ENCODE measurements at places on chromosomes 16 and 17.

DNA sequence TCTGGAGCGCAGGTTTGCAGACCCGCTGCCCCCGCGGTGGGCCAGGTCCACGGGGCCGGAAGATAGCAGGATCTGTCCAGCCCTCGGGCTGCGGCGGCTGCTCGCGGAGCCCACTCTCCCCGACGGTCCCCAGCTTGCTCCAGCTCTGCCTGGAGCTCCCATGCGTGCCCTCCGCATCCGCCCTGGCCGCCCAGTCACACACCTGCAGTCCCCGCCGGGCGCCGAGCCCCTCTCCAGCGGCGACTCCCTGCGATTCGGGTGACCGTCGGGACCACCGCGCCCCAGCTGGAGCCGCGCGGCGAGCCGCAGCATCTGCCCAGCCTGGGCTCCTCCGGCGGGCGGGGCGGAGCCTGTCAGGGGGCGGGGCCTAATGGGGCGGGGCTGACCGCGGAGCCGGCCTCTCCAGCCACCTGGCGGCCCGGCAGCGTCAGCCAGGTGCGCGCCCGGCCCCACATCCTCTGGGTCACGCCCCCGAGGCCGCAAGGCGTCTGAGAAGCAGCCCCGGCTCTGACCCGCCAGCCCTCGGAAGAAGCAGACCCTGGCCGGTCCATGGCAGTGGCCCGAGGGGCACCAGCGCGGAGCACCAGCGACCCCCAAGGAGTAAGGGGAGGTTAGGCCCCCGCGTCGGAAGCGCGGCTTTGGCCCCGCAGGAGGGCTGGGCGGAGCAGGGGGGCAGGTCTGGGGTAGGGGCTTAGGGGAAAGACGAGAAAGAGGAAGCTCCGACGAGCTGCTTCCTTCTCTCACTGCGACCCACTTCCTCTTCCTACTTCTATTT is at the start of gene PIK3R5:
Gene PIK3R5, minus strand, starts transcription at position 314 of the 775 bp plus-strand sequence. CDS start 54,213 bp downstream, outside the sequence.
- DNase-seq: peak; percentile 85

DNA sequence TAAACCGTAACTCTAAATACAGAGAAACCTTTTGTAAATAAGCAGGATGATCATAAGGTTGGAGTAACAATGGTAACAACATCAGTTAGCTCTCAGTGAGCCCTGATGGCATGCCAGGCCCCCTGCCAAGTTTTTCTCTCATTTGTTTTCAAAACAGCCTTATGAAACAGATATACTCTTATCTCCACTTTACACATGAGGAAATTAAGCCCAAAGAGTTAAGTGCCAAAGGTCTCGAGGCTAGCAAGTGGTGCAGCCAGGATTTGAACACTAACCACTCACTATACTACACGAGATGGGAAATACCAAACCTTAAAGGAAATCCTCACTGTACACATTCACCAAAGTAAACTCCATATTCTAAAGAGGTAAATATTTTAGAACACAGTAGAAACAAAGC is 15.0 kb downstream of the USP31 start:
- DNase-seq: no peak

DNA sequence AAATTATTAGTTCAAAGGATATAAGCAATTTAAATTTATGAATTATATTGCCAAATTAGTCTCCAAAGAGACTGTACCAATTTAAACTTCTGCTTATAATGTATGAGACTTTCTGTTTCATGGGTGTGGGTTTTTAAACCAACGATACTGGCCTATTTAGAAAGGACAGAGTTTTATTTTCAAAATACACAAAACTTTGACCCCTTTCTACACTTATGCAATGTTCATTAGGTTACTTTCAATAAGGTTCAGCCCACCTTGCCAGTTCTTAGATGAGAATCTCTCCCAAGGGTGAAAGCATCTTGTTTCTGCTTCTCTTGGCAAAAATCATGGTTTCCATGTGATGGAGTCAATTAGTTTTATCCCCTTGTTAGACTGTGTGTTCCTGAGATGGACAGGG is 84.7 kb downstream of the MYO1D start:
- DNase-seq: no peak

- no peak for DNase-seq
These were observed 842 bp upstream of the TEDC2 start for GRCh38 chr16:2458887-2459646.

DNA sequence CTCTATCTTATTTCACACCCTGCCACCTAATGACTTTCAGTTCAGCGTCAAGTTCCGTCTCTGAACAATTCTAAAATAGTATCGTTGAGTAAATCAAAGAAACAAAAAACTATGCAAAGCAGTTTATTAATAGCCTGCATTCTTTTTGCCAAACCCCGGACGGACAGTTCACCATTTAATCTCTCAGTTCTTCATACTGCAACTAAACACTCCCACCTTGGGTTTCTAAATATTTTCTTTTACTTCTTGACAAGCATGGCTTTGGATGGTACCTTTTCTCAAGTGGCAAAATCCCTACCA is 1.2 kb downstream of the MYH11 start:
- DNase-seq: no peak

- peak; percentile 43 for DNase-seq
These were observed at the start of gene NECAB2 for GRCh38 chr16:83967838-83968305. TSS of gene NECAB2 (plus strand) at chr16:83968244. CDS start at chr16:83968649, 405 bp downstream.

DNA sequence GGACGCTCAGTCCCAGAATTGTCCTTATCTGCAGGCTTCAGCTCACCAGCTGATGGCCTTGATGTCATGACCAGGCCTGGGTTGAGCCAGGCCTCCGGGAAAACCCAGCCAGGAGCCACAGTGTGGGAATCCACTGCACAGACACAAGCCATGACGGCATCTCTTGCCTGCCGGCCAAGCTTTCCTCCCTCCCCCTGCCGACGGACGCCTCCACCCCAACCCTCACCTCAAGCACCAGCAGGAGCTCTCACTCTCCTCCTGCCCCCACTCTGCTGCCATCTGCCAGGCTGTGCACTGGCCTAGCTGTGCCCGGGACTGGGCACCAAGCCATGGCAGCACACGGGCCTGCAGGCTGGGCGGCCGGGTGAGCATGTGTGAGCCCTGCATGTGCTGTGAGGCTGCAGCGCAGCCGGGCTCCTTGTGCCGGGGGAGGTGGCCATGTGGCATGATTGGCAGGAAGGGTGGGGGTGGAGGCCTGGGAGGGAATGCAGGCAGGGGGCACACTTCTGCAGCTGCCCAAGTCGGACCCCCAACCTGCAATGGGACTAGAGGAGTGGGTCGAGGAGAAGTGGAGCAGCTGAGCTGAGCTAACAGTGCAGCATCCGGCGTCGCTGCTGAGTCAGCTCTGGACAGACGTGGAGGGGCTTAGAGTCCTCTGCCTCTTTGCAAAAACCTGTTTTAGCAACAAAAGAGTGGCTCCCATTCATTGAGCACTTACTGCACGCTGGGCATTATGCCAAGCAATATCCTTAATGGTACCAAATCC is 268.5 kb downstream of the CBLN1 start:
- DNase-seq: no peak

- no peak for DNase-seq
These were observed 7.8 kb downstream of the HSPB9 start for GRCh38 chr17:42130310-42130936.

GRCh38 chr17:59669411-59669810 is 37.8 kb downstream of the PTRH2 start:
- DNase-seq: no peak

GRCh38 chr16:11253009-11253994 is 2.7 kb downstream of the SOCS1 start:
- no peak for DNase-seq

GRCh38 chr16:396605-397004 is 394 bp upstream of the NME4 start:
- no peak for DNase-seq

GRCh38 chr16:56493126-56493525 is 26.7 kb downstream of the BBS2 start:
- no peak for DNase-seq

DNA sequence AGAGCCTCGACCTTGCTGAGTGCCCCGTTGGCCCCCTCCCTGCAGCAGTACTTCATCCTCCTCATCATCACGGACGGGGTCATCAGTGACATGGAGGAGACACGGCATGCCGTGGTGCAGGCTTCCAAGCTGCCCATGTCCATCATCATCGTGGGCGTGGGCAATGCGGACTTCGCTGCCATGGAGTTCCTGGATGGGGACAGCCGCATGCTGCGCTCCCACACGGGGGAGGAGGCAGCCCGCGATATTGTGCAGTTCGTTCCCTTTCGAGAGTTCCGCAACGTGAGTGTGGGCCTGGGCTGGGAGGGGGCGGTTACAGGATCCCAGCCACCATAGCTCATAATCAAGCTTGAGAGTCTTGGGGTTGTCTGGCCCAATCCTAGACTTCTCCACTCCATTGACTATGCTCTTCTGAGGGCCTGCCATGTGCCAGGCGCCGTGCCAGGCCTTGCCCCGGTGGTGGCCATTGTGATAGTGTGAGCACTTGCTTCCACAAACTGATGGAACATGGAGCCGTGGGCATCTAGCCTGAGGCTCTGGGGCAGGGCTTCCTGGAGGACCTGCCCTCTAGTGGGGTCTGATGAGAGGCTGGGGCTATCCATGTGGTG is 39.7 kb downstream of the PSME3IP1 start:
- peak; percentile 36 for DNase-seq

- no peak for DNase-seq
These were observed 47.0 kb downstream of the FZD2 start for GRCh38 chr17:44604116-44604761.

GRCh38 chr17:2369551-2370210 is 31.2 kb downstream of the MNT start:
- no peak for DNase-seq

DNA sequence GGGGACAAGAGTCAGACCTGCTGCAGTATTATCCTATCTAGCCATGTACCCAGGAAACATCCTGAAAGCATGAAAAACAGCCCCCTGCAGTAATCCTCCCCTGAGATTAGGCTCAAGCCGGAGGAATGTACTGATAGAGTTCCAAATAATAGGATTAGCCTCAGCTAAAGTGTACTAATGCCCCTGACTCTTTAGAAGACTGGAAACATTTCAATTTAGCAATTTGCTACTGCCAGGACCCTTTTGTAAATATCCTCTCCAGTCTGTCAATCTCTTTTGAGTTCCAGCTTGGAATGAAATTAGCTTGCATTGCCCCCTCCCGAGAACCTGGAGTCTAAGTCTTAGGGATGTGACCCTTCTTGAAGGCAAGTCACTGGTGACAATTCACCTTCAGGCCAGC is 110.8 kb upstream of the DNAH9 start:
- no peak for DNase-seq

- DNase-seq: no peak
These were observed 5.4 kb upstream of the KLHL11 start for GRCh38 chr17:41870627-41871026.

DNA sequence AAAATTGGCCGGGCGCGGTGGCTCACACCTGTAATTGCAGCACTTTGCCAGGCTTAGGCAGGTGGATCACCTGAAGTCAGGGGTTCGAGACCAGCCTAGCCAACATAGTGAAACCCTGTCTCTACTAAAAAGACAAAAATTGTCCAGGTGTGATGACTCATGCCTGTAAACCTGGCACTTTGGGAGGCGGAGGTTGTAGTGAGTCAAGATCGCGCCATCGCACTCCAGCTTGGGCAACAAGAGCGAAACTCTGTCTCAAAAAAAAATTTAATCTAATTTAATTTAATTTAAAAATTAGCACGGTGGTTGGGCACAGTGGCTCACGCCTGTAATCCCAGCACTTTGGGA is 1.6 kb upstream of the HBQ1 start:
- no peak for DNase-seq

DNA sequence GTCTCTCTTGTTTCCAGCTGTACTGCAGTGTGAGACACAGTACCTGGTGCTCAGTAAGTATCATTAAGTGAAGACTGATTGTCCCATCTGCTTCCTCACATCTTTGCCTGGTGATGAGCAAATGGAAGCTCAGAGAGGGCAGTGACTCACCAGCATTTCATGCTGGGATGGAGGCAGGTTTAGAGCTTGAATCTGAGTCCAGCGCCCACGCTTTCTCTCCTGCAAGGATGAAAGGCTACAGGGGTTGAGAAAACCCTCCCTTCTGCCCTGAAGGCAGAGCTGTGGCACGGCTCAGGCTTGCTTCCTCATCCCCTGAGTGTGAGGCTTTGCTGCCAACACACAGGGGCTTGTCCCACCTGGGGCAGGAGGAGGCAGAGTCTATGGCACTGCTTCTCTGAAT is 1.5 kb upstream of the RNF112 start:
- no peak for DNase-seq

DNA sequence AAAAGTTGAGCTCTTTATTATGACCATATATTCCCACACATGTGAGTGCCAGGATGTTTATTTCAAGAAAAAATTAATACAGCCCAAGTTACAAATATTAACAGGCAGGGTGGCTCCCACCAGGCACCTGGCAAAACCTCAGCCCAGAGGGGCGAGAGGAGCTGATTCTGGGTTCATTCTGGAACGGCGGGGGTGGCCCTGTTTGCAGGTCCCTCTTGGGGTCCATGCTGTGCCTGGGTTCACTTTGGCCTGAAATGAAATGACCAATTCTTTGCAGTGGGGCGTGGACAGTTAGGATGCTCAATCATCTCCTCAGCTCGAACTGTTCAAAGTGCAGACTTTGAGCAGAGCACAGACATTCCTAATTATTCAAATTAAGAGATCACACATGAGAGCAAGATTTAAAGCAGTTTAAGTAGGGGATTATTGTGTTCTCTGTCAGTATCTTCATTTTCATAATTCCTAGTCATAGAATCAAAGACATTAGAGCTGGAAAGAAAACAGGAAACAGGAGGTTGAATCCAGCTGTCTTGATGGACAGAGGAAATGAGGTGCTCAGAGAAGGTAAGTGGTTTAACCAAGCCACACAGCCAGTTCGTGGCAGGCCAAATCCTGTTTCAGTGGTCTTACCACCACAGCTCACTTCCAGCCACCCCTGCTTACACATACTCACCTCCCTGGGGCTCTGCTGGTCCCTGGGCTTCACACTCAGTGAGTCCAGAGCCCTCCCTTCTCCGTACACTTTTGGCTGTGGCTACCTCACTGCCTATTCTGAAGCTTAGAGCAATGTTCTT is 363.9 kb upstream of the TNRC6C start:
- no peak for DNase-seq

DNA sequence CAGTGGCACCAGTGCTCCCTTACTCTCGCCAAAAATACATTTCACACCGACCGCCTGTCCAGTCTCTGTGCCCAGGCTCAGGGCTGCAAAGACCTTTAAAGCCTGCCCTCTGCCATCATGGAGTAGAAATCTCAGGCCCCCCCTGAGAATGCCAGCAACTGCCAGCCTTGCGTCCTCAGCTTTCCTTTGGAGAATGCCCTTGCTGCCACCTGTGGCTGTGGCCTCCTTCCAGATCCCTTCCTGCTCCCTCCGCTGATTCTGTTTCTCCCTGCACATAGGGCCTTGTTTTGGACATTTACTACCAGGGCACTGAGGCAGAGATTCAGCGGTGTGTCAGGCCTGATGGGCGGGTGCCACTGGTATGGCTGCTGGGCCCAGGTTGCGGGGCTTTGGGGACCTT is 13.2 kb downstream of the FCSK start:
- no peak for DNase-seq

GRCh38 chr16:20598832-20599469 is 22.8 kb upstream of the ACSM2B start:
- DNase-seq: no peak

Data from inflammatory macrophage treated with lipopolysaccharide for 4 hours (primary cell).